ENCODE measurements at places on chromosomes 7 and 10. TPM values are rescaled to one million over a fixed set of nuclear protein-coding genes. Genes with fewer than 3 reads are reported as not detected.

LBX1 gene
- total RNA-seq = 0.12 TPM

AKR1C2 gene
- total RNA-seq = 823 TPM

TMEM196 gene
- total RNA-seq = not detected

CASTOR2 gene
- total RNA-seq = 5.5 TPM

OR9A2 gene
- not detected for total RNA-seq

FKBP6 gene
- total RNA-seq = not detected

TMEM178B gene
- 10.9 TPM for total RNA-seq

CDHR3 gene
- total RNA-seq = 2.1 TPM

GLUD1 gene
- 95.5 TPM for total RNA-seq

NT5C2 gene
- 220 TPM for total RNA-seq

CALHM3 gene
- total RNA-seq = not detected

CFAP46 gene
- 2.1 TPM for total RNA-seq

VPS37D gene
- total RNA-seq = 3.6 TPM

LIPF gene
- not detected for total RNA-seq

KCND2 gene
- 0.03 TPM for total RNA-seq

HMX2 gene
- total RNA-seq = 1.1 TPM

NPTX2 gene
- total RNA-seq = 2.0 TPM
